ENCODE measurements at places on chromosomes 5 and 9.
A peak's percentile ranks its signal among the peaks of the same experiment; 100 is the strongest.

DNA sequence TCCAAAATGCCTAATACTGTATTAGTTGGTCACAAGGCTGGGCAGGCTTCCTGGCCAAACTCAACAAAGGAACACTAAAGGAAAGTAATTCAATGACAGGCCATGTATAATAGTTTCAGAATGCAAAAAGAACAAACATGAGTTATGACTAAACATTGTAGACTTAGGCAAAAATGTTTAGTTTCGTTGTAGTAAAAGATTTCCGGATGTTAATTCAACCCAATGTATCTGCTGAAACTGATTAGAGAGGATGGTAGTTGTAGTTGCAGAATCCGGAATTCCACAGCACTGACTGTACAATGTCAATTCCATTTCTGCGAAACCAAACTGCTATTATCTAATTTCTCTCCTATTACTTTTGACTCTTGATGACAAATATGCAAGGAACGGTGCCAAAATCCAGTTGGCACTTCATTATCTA lies 117.9 kb upstream of the FST start:
- no peak for DNase-seq

GRCh38 chr9:86093788-86094555 lies 5.4 kb downstream of the GOLM1 start:
- no peak for DNase-seq

- no peak for DNase-seq
Observed at GRCh38 chr5:78747055-78747454, 98.5 kb upstream of the LHFPL2 start.

GRCh38 chr5:154811653-154812465 lies 38.5 kb downstream of the FAXDC2 start:
- peak; percentile 87 for DNase-seq

- DNase-seq, result no peak
Observed at GRCh38 chr5:94329115-94329514, 289.3 kb downstream of the KIAA0825 start.

Data from hematopoietic multipotent progenitor cell treated with erythropoietin and hydrocortisone succinate and interleukin-3 and kit ligand, for 4 days (in vitro differentiated cells).